RWPE1 (cell line): ENCODE measurements at places on chromosomes 6 and 20.

- DNase-seq: no peak
Observed at GRCh38 chr6:100257793-100258395, 206.8 kb downstream of the SIM1 start.

- no peak for DNase-seq
Observed at GRCh38 chr20:49710971-49711666, 2.6 kb downstream of the B4GALT5 start.

GRCh38 chr6:5472571-5472970 is 211.3 kb downstream of the FARS2 start:
- no peak for DNase-seq

DNA sequence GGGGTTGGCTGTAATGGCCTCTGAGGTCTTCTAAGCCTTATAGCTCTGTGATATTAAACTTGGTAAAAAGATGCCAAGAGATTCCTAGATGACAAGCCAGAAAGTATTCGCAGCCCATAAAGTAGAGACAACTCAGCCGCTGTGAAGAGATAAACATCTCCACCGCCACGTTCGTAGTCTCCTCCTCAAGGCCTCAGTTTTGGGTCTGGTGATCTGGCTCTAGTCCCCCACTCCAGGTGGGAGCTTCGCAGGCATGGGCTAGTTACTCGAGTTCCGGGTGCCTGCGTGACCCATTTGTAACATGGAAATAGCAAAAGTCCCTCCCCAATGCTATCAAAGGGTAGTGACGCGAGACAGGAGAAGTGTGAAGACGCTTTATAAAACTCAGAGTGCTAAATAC is 28.3 kb upstream of the AFDN start:
- no peak for DNase-seq

DNA sequence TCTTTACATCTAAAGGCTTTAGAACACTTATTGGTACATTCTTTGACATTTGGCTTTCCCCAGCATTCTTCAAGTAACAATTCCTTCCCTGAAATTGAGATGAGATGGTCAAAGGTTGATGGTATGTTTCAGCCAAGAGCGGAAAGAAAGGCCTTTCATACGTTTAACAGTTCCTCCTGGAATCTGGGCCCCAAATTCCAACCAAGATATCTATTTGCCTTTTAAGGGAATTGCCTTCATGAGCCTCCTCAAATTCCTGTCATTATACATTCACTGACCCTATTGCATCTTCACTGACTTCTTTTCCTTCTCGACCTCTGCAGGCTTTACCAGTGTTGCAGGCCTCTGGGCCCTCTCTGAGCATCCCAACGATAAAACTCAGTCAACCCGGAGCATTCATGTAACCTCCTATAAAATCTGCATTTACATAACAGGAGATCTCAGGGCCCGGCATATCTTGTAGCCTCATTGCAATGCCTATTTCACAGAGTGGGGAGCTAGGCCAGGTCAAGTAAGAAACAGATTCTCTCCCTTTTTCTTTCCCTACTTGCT is 18.3 kb upstream of the WFDC9 start:
- DNase-seq: no peak

GRCh38 chr6:17883665-17884497 is 103.6 kb downstream of the KIF13A start:
- DNase-seq: no peak
